ENCODE measurements at places on chromosomes 7 and 10.

DNA sequence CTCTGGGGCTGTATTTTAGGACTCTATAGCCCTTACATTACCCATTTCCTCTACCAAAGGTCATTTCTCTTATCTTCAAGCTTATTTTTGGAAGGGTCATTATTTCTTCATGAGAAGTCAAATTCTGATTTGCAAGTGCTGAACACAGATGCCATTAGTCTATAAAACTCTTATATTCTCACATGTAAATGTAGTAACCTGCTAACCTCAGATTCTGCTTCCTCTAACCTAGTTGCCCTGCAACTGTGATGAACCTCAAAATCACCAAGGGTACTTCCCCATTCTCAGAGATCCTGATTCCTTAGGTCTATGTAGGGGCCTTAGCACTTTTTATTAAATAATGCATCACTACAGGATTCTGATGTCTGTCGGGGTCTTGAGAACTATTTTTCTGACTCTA, 6.3 kb downstream of the FAS start:
- no peak for DNase-seq

- DNase-seq, result no peak
Measured at GRCh38 chr7:71645836-71646235, 513.9 kb downstream of the GALNT17 start.

DNA sequence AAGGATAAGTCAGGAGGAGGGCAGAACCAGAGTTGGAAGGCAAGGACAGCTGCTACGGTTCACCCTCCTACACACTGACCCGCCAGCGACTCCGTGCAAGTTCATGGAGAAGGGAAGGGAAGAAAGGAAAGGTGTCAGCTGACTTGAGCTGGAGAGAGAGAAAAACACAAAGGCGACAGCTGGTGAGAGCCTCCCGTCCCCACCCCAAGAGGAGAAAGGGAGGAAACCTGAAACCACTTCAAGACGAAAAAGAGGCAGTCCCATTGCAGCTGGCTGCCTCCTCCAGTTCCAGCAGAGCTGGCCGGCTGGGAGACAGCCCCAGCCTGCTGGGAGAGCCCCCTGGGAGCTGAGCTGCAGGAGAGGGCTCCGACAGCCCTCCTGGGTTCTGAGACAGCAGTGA, 75.2 kb downstream of the PARD3 start:
- peak; percentile 77 for DNase-seq

DNA sequence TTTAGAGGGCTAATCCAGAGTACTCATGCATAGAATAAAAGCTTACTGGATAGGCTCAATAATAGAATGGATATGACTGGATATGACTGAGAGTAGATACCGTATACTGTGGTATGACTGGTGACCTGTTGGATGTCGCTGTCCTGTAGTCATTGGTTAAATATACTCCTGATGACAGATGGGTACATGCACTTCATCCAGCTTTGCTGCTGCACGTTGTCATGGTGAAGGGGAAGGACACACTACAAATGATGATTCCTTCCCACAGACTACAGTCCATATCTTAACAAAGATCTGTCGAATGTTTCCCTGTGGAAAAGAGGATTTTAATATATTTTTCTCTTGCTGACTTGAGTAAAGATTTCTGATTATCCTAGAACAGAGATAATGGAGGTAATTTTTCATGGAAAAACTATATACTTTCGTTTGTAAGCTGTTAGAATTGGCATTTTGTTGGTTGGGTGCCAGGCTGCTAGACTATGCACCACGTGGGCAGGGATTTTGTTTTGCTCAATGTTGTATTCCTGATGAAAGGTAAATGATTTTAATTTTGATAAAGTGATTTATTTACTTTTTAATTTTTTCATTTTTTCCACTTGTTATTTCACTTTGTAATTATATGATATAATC, 97.3 kb downstream of the PPP1R9A start:
- DNase-seq, result no peak

DNA sequence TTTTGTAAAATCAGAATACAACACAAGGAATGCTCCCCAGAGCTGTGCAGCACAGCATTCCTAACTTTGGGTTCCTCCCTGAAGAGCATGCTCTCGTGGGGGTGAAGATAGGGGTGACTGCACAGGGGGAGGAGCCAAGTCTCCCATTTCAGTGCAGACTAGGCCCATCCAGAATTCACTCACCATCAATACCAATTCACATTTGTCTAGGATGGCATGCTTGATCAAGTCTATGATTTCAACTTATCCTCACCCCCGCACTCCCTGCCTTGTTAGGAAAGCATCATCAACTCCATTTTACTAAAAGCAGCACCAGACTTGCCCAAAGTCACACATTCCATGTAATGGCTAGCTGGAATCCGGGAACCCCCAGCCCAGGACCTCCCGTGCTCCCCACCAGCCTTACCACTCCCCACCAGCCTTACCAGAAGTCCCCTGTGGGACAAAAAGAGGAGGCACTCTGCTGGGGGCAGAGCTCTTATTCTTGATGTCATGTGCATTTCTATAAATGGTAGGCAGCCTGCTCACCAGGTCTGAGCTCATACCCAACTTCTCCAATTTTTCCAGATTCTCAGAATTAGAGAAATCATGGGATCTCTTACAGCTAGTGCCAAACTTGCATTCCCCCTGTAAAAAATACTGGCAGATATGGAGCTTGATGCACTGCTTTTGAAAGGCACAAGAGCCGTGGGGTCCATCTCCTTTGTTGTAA, 6.2 kb downstream of the PARP12 start:
- no peak for DNase-seq

GRCh38 chr10:132387764-132388210, 9.2 kb upstream of the PWWP2B start:
- no peak for DNase-seq

DNA sequence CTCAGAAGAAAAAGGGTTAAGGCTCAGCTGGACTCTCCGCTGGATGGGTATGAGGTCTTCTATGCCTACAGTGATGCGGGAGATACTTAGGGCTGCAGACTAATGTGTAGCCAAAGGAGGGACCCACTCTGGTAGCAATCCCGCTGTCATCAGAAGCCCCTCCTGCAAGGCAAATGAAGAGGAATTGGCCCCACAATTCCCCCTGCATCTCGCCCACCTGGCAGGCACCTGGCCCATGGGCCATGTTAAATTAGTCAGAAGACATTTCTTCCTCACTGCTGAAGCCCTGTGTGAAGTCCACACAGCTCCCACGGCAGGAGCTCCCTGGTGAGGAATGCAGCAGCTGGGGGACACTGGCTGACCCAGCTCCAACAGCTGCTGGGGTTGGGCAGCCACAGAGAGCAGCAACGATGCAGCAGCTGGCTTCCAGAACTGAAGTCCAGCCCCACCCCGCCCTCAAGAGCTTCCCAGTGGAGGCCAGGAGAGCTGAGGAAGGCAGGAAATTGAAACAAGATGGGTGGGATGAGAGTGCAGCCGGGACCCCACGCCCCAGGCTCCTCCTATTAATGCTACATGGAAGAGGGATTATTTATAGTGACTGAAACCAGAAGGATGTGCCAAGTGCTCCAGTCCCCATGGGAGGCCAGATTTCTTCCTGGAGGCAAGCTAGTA, 5.5 kb downstream of the VSTM4 start:
- DNase-seq, result peak; percentile 68

- DNase-seq, result no peak
Measured at GRCh38 chr10:129344731-129345355, 122.2 kb upstream of the MGMT start.

DNA sequence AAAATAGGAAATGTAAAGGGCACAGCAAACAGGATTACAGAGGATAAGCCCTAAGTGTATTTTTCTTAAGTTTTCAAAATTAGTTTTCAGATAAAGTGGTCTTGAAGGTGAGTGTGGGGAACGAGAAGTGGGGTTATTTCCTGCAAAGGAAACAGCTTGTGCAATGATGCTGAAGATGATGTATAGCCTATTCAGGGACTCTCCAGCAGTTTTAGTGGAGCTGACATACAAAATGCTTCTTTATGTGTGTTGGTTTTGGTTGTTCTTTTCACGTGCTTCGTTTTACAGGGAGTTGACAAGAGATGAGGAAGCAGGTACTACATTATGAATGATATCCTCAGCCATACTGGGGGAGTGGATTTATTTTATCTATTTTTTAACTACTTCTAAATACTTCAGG, 20.5 kb downstream of the CASD1 start:
- DNase-seq, result no peak

Data from AG04450 (cell line).